ENCODE measurements at places on chromosomes 16 and 17. TPM values are rescaled to one million over a fixed set of nuclear protein-coding genes. Genes with fewer than 3 reads are reported as not detected.
A peak's percentile ranks its signal among the peaks of the same experiment; 100 is the strongest.

- peak; percentile 34 for DNase-seq
Observed at GRCh38 chr16:88393034-88393433, 10.3 kb downstream of the ZNF469 start.

- no peak for DNase-seq
Observed at GRCh38 chr17:45172541-45173286, 11.0 kb downstream of the HEXIM2 start.

- peak; percentile 59 for DNase-seq
Observed at GRCh38 chr17:36849871-36850348, 87.4 kb upstream of the LHX1 start.

- DNase-seq: no peak
Observed at GRCh38 chr17:55120651-55121050, 144.1 kb upstream of the HLF start.

DNA sequence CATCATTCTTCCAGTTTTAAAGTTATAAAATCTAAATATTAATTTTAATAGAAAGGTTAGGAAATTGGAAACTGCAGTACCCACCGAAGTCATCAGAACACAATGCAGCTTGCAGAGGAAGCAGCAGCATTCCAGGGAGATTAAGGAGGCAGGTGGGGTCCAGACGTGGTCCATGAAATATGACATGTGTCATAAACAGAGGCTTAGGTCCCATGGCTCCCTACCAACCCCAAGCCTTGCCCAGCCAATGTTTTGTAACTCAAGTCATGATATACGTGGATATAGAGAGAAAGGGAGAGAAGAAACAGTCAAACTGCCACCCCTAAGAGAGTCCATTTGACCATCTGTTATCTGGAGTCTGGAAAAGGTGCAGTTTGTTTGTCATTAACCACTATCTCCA lies 670.0 kb downstream of the TOX3 start:
- no peak for DNase-seq

GRCh38 chr16:88309908-88310265 lies 72.9 kb upstream of the ZNF469 start:
- DNase-seq: no peak

DNA sequence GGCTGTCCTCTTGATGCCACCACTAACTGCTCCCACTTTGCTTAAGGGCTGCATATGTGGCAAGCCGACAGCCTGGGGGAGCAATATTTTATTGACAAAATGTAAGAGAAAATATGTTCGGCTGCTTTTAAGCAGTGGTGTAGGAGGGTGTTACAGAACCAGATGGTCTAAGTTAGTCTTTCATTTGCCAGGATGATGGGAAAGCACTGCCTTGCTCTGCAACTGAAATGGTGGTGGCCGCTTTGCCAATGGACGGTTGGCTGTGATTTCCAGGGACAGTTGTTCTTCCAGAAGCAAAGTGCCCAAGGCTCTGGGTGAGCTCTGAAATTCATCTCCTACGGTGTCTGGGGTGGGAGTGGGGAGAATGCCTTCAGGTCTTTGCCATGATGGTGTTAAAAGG lies 469.3 kb downstream of the TOX3 start:
- DNase-seq: no peak

DNA sequence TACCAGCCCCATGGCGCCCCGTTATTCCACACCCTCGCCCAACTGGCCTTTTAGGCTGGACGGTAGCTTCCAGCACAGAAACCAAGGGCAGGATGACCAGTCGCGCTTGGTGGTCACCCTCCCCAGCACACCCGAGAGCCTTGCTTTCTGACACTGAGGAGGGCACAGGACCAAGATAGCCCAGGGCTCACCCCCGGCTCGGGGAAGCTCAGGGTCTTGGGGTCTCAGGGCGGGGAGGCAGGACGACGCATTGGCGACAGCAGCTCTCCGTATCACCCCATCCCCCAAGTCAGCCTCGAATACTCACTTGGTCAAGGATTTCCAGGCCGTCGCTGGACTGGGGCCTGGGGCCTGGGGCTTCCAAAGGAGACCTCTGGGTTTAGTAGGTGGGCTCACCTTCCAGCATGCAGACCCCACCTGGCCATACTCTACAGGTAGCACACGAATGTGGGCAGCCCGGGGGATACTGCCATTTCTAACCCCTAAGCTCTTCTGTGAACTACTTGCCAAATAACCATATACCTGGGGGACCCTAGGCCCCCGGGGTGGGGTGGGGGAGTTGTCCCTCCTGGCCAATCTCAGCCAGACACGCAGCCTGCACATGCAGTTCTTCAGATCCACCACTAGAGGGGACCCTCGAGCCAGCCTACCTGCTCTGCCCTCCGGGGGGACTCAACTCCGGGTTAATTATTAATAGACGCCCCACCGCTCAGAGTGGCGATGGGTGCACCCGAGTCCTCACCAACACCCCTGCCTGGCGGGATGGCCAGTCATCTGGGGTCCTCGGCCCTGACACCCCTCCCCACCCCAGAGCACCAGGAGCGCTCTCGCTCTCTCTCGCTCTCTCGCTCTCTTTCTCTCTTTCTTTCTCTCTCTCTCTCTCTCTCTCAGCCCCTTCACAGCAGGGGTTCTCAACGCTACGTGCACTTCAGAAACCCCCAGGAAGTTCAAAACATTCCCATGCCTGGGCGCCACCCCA lies 30.0 kb downstream of the TBC1D16 start:
- peak; percentile 48 for DNase-seq

- no peak for DNase-seq
Observed at GRCh38 chr17:64057701-64058263, 37.3 kb upstream of the ICAM2 start.

DNA sequence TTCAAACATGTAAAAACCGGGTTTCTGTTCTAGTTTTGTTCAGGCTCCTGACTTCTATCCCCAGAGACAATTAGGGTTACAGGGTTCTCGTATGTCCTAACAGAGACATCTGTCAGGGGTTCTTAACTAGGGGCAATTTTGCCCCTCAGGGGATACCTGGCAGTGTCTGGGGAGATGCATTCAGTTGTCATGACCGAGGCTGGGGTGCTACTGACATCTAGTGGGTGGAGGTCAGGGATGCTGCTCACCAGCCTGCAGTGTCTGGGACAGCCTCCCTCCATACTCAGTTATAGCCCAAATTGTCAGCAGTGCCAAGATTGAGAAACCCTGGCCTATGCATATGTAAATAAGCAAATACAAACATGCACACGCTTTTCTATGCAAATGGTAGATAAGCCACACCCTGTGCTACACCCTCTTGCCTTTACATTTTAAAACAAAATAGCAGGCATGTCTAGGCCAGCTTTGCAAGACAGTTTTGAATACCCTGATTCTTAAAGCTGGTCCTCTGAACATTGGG lies 37.4 kb downstream of the CLEC16A start:
- no peak for DNase-seq

DNA sequence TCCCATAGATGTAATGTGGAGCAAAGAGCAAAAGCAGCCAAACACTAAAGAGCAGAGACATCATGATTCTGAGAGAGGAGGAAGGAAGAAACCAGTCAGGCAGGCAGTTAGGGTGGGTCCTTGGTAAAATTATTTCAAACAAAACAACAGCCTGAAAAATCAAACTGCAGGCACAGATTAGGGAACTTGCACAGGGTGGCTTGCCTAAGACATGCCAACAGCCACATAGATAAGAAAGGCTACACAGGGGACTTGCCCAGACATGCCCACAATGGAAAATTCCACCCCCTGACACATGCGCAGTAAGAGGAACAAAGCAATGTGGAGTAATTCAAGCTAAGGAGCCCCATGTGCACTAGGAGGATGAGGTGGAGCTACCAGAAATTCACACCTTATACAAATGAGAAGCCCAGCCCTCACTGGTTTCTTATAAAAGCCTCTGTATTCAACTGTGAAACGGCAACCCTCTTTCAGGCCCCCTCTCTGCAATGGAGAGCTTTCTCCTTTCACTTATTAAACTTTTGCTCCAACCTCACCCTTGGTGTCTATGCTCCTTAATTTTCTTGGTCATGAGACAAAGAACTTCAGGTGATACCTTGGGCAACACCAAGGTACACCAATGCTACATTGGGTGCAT lies 7.3 kb upstream of the GAS7 start:
- no peak for DNase-seq

- no peak for DNase-seq
Observed at GRCh38 chr17:17497065-17497844, 1.1 kb upstream of the RASD1 start.

DNA sequence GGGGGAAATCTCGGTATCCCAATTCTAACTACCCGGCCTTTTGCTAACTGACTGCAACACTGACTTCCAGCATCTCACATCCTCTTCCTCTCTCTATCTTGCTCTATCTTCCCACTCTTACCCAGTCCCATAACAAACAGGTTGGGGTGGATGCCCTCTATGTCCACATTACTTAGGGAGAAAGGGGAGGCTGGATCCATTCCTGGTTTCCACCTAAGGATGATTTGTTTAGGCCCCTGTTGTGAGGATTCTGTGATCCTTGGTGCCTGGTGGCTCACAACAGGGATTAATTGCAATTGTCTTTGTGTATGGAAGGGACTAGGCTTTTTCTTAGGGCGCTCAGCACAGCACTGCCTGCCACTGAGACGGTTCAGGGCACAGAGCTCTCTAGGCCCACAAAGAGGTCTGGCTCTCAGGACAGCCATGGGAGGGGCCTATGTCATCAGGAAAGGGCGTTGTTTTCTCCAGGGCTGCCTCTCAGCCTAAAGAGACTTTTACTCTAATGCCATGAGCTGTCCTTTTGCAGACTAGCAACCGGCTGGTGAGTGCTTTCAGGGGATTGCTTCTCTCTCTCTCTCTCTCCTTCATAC lies 612.1 kb upstream of the SALL1 start:
- no peak for DNase-seq

DNA sequence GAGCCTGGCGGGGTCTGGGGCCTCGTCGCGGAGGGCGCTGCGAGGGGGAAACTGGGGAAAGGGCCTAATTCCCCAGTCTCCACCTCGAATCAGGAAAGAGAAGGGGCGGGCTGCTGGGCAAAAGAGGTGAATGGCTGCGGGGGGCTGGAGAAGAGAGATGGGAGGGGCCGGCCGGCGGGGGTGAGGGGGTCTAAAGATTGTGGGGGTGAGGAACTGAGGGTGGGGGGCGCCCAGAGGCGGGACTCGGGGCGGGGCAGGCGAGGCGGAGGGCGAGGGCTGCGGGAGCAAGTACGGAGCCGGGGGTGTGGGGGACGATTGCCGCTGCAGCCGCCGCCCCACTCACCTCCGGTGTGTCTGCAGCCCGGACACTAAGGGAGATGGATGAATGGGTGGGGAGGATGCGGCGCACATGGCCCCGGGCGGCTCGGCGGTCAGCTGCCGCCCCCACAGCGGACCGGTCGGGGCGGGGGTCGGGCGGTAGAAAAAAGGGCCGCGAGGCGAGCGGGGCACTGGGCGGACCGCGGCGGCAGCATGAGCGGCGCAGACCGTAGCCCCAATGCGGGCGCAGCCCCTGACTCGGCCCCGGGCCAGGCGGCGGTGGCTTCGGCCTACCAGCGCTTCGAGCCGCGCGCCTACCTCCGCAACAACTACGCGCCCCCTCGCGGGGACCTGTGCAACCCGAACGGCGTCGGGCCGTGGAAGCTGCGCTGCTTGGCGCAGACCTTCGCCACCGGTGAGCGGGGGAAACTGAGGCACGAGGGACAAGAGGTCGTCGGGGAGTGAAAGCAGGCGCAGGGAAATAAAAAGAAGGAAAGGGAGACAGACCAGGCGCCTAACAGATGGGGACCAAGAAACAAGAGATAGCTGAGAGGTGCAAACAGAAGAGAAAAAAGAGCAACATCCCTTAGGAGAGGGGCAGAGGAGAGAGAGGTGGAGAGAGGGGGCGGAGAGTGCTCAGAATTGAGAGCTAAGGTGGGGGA lies at the start of gene PNMT:
TSS of gene PNMT (plus strand) at position 509 of the 980 bp plus-strand sequence. CDS start at position 532, 23 bp downstream.
- DNase-seq: peak; percentile 48

DNA sequence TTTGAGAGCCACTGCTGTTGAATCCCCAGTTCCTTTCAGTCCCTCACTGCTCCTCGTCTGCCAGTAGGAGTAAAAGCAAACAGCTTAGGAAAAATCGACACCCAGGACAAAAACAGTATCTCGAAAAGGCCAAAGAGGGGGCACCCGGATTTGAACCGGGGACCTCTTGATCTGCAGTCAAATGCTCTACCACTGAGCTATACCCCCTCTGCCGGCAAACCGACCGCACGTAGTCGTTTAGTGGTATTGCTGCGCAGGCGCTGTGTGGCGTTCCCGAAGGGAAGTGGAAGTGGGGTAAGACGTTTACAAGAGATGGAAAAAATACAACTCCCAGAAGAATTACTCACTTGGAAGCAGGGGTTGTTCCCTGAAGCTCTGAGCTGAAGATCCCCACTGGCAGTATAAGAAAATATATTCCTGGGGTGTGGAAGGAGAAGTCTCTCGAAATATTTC lies 2.2 kb upstream of the PLXDC1 start:
- DNase-seq: peak; percentile 93

- peak; percentile 68 for DNase-seq
Observed at GRCh38 chr17:2214047-2214928, 89.3 kb downstream of the SMG6 start.

GRCh38 chr17:49063652-49064051 lies 66.5 kb downstream of the IGF2BP1 start:
- peak; percentile 41 for DNase-seq

DNA sequence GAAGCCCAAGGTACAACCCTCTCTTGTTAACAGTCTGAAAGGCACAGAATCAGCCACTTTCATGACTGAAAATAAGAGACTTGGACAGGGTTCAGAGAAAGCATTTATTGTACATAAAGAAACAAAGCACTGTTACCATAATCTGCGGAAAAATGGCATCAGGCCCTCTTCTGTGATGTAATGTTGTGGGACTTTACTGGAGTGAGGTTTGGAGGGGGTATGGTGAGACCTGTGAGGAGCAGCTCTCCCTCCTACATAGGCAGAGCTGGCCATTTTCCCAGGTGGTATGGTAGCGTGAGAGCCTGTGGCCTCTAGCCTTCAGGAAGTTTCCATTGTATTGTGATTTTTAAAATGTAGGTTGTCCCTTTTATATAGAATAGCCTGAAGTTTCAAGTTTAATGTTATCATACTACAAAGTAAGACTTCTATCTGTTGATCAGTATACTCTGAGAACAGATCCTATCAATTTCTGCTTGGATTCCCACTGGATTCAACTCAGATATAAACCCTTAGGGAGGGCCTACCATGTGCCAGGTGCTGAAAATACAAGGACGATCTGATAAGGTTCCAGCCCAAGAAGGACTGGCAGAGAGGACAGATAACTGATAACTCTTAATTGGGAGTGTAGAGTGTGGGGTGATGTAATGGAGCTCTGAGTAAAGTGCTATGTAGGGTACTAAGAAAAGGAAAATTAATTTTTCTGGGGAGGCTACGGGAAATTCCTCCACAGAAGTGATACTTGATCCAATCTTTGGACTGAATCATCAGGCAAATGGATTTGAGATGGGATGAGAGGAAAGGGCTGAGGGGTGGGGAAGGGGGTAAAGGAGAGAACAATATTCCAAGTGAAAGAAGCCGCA lies 4.1 kb upstream of the YPEL2 start:
- peak; percentile 67 for DNase-seq

The TPSAB1 gene
- polyA plus RNA-seq: not detected

The PPM1E gene
- polyA plus RNA-seq: 0.01 TPM

The DHRS11 gene
- 15.7 TPM for polyA plus RNA-seq

The TPSB2 gene
- not detected for polyA plus RNA-seq

The INCA1 gene
- 0.99 TPM for polyA plus RNA-seq

The GPR142 gene
- not detected for polyA plus RNA-seq

The TUBB3 gene
- polyA plus RNA-seq: 214 TPM

The NUBP2 gene
- polyA plus RNA-seq: 85.4 TPM

The KRT32 gene
- polyA plus RNA-seq: not detected
